ENCODE measurements at places on chromosomes 7 and 10.
A peak's percentile ranks its signal among the peaks of the same experiment; 100 is the strongest.

DNA sequence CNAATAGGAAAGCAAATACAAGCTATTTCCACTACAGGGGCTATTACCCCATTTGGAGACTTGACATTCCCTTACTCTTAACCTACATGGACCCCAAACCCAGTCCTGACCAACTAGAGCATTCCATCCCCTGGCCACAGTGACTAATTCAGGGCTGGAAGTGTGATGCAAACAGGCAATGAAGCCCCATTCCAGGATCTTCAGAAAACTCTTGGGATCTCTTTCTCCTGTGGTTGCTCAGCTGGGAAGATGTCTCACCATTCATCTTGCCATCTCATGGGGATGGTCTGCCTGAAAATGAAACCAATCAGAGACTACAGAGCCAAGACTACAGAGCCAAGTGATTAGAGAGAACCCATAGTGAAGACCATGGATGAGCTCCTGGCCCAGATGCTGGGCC, 206.2 kb downstream of the ZNF365 start:
- no peak for DNase-seq

- DNase-seq, result no peak
Measured at GRCh38 chr10:283916-284356, 148.7 kb downstream of the ZMYND11 start.

DNA sequence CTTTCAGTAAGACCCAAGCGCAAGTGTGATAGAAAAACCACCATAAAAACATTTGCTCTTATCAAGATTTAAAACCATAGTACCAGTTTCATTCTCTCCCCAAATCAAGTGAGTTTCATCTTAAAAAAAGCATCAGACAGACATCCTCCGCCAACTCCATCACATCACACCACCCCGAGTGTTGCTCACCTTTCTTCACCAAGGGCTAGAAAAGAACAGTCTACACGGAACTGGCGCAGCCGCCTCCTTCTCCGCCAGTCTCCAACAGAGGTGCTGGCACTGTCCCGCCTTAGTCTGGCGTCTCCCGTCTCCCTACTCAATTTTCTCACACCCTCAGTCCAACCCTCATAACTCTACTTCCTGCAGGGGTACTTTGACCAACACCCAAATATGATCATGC, 46.9 kb upstream of the WIPI2 start:
- no peak for DNase-seq

- DNase-seq, result no peak
Measured at GRCh38 chr10:105707603-105708002, 1066.5 kb downstream of the SORCS3 start.

DNA sequence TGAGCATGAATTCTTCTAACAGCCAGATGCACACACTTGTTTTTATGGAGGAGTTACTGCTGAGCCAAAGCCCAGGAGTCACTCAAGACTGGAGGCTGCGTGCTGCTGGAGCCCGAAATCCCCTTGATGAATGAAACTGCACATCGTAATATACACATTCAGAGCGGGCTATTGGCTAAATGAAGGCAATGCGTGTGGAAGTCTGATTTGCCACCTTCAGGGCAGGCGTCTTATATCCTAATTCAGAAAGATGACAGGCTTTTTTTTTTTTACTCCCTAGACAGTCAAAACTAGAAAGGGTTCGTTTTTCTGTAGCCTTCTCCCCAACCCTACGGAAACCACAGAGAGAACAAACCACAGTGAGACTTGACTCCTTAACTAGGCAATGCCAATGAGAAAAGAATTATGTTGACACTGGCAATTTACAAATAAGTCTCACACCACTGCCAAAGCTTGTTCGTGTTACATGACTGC, 227.2 kb upstream of the KLF14 start:
- DNase-seq, result no peak

DNA sequence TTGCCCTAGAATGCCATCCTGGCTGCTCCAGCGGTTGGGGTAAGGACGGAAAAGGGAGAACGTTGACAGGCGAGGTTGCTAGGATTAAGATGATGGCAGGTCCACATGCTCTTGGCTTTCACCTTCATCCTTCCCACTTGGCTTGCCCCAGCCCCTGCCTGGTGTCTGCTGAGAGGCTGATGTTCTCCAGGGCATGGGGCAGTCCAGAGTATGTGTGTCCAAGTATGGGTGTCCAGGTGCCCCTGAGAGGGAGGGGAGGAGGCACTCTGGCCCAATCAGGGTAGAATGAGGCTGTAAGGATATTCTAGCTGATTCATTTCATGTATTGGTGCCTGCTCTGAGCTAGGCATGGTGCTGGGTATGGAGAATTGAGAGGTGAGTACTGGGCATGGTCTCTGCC, 12.6 kb downstream of the NEURL1 start:
- no peak for DNase-seq

GRCh38 chr10:71840177-71840957, 10.7 kb downstream of the PSAP start:
- peak; percentile 73 for DNase-seq

- DNase-seq, result no peak
Measured at GRCh38 chr10:67033878-67034277, 108.0 kb downstream of the LRRTM3 start.

GRCh38 chr10:49611816-49612512, 1.9 kb downstream of the SLC18A3 start:
- DNase-seq, result no peak

All from cerebellar nuclear complex (tissue), 1 donor.